ENCODE measurements at places on chromosomes 6 and 20.

- DNase-seq = no peak
Observed at GRCh38 chr6:131917763-131918649, 33.2 kb downstream of the CCN2 start.

- DNase-seq = no peak
Observed at GRCh38 chr6:168828800-168829199, 387.8 kb downstream of the SMOC2 start.

- DNase-seq = no peak
Observed at GRCh38 chr6:149458196-149458595, 26.6 kb downstream of the ZC3H12D start.

DNA sequence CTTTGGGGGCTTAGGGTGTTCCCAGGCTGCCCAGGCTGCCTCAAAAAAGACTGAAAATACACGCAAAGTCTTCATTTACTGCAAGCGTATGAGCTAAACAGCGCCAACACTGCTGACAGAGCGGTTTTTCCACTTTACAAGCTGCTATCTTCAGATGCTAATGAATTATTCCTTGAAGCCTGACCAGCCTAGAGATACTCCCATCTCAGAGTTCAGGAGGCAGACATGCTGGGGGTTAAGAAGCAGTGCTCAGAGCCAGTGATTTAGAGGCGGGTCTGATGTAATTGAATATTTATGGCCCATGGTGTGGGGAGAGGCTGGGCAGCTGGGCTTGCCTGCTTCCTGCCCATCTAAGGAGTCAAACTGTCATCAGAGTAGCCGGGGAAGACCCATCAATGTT is 241.4 kb downstream of the SLC24A3 start:
- no peak for DNase-seq

- DNase-seq = no peak
Observed at GRCh38 chr6:107699697-107700325, 124.3 kb downstream of the SCML4 start.

- no peak for DNase-seq
Observed at GRCh38 chr6:105109955-105110895, 69.6 kb downstream of the POPDC3 start.

- DNase-seq = peak; percentile 15
Observed at GRCh38 chr6:136526196-136526930, 23.9 kb downstream of the MAP7 start.

GRCh38 chr6:4383910-4384638 is 248.7 kb upstream of the ECI2 start:
- DNase-seq = no peak

GRCh38 chr6:141675957-141676356 is 456.8 kb upstream of the GJE1 start:
- no peak for DNase-seq

GRCh38 chr6:44730771-44731391 is 343.4 kb downstream of the CDC5L start:
- no peak for DNase-seq

DNA sequence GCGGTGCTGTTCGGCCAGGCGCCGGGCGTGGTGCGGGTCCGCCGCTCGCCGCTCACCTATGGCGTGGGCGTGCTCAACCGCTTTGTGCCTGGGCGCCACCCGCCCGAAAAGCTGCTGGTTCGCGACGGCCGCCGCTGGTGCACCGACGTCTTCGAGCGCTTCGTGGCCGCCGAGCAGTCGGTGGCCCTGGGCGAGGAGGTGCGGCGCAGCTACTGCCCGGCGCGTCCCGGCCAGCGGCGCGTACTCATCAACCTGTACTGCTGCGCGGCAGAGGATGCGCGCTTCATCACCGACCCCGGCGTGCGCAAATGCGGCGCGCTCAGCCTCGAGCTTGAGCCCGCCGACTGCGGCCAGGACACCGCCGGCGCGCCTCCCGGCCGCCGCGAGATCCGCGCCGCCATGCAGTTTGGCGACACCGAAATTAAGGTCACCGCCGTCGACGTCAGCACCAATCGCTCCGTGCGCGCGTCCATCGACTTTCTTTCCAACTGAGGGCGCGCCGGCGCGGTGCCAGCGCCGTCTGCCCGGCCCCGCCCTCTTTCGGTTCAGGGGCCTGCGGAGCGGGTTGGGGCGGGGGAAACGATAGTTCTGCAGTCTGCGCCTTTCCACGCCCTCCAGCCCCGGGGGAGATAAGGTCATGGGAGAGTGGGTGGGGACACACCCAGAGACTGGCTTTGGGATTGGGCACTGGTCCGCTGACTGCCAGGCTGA is 15.7 kb downstream of the ADISSP start:
- DNase-seq = peak; percentile 43

DNA sequence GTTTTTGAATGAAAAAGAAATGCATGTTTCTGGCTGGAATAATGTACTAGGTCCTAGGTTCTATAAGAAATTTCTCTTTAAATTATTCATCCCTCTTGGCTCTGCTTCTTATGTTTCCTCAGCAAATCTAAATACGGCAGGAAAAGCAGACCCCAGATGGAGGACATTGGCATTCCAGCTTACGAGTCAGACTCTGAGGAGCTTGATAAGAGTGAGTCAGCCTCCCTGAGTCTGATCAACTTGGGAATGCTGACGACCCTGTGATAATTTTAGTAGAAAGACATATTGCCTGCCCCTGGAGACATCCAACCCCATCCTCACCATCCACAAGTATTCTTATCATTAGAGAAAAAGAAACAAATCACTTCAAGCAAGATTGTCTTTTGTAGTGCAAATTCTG is 509.7 kb upstream of the MARCKS start:
- DNase-seq = no peak

GRCh38 chr20:8388141-8388540 is 256.1 kb downstream of the PLCB1 start:
- DNase-seq = no peak

- no peak for DNase-seq
Observed at GRCh38 chr6:166559211-166559610, 27.3 kb downstream of the RAMACL start.

DNA sequence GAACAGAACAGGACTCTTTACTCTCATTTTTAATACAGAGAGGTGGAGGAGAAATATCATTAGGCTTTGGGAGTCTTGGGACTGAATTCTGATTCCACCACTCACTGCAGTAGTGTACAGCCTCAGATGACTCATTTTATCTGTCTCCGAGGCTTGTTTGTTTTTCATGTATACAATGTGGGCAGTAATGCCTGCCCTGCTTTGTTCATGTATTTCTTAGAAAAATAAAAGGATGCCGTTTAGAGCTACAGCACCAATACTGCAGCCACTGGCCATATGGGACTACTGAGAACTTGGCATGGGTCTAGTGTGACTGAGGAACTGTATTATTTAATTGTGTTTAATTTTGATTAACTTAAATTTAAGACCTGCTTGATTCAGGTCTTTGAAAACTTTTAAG is 41.2 kb upstream of the JAG1 start:
- DNase-seq = no peak

DNA sequence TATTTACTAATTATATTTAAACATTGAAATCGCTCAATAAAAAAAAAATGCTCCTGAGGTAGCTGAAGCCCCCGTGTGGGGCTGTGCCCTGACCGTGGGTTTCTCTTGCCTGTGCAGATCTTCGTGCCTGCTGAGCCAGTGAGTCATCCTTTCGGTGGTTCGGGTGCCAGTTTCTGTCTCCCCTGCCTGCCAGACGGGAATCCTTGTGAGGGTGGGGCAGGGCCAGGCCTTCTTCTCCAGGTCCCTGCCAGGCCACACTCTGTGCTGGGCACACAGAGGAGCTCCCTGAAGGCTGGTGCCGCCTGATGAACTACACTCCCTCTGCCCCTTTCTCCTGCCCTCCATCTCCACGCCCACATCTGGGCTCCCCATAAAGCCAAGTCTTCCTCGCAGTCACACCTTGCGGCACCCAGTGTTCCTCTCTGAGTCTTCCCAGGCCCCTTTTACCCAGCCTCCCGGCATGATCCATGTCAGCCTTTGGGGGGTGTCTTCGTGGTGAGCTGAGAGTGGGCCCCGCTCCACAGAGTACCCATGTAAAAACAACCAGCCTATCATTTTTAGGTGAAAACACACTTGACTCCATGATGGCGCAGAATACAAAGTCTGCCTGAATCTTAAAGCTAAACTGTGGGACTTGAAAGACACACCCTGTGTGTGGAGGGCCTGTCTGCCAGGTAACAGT is 19.3 kb downstream of the FGD2 start:
- peak; percentile 25 for DNase-seq
